ENCODE measurements at places on chromosomes 11 and 22.
A peak's percentile ranks its signal among the peaks of the same experiment; 100 is the strongest.

- DNase-seq: no peak
Measured at GRCh38 chr11:117192401-117192875, 6.7 kb upstream of the TAGLN start.

- DNase-seq: no peak
Measured at GRCh38 chr22:21736948-21737347, 1.4 kb upstream of the YPEL1 start.

DNA sequence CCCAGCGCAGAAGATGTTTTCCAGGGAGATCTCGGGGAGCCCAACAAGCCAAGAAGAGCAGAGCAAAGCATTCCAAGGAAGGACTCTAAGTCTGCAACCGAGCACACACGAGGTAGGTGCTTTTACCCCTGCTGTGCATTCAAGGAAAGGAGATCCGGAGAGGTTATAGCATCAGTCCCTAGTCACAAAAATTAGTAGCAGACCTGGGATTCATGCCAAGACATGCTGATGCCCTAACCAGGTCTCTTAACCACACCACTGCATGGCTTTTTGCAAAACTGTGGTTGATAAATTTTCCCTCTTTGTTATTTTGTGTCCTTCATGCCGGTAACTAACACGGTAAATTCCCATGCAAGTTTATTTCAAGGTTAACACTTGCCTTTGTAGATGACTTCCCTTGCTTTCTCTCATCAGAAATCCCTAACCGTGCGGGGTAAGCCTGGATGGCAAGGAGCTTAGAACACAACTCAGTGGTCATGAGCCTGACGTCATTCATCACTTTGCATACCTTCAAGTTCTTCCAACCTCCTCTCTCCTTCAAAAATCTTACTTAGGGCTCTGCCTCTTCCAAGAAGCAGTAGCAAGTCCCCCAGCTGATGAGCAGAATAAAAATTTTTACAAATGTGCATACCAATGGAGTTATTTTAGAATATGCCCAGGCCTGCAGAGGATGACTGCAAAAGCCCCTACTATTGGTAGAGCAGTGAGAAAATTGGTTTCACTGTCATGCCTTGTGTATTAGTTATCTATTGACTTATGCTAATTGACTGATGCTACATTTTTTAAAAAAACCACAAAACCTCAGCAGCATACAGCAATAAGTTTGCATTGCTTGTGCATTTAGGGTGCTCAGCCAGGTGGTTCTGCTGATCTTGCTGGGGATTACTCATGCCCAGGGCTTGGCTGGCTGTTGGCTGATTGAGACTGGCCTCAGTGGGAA lies 465.1 kb downstream of the MN1 start:
- no peak for DNase-seq

DNA sequence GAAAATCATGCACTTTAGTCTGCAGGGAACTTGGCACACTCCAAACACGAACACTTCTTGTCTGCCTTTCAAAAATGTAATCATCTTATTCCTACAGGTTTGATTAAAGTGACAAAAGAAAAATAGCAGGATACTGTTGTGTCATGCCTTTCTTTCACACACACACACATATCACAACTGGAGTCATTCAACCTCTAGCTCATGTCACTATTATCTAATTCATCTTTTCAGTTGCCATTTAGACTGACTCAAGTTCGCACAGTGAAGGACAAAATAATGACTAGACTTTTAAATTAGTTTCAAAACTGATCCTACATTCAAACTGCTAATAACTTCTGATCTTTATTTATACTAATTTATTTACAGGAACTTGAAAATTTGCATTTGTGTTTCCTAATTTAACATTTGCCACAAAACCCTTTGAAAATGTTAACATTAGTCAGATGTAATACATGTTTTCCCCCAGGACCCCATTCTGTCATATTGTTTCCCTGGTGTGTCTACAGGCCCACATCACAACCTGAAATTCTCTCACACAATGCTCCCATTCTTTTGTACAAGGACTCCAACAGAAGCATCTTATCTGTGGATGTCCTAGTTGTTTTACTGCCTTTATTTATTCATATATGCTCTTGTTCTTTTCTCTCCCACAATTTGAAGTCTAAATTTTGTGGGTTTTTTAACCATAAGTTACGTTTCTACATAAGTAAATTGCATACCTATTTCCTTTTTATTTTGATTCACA lies 171.1 kb downstream of the GRIA4 start:
- DNase-seq: no peak

- peak; percentile 53 for DNase-seq
Measured at GRCh38 chr11:102733232-102733875, 8.6 kb upstream of the MMP8 start.
